ENCODE measurements at places on chromosomes 5 and 9.
A peak's percentile ranks its signal among the peaks of the same experiment; 100 is the strongest.

DNA sequence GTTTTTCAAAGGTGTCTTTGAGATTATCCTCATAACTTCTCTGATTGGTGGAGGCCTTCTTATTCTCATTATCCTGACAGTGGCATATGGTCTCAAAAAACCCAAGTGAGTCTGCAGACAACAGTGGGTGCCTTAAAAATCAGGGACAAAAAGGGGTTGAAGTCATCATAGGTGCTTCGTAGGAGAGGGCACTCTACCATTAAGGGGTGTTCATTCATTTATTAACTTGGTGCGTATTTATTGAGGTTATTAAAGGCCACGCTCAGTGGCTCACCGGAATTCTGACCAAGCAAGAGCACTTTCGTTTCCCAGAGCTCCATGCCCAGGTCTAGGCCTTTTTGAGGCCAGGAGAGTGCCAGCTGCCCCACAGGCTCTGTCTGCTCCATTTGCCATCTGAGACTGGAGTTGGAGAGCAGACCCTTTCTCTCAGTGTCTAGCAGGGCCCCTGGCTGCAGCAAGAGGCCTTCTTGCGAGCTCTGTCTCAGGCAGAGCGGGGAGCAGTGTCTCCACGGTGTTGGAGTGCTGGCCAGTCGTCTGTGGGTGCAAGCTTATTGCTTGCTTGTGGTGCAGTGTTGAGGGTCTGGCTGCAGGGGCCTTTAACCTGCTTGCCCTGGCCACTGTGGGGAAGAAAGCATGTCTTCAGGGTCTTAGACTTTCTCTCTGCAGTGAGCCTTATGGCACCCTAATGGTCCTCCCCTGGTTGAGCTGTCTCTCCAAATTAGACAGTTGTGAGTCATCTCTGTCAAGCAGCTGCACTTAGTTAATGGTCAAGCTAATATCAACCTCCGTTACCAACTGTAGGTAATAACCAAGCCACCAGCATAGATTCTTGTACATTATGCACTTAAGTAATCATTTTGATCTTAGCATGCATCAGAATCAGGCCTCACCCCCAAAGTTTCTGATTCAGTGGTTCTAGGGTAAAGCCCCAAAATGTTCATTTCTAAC is 62.6 kb downstream of the IL31RA start:
- no peak for ATAC-seq

GRCh38 chr9:32264170-32264864 is 120.1 kb upstream of the ACO1 start:
- no peak for ATAC-seq

DNA sequence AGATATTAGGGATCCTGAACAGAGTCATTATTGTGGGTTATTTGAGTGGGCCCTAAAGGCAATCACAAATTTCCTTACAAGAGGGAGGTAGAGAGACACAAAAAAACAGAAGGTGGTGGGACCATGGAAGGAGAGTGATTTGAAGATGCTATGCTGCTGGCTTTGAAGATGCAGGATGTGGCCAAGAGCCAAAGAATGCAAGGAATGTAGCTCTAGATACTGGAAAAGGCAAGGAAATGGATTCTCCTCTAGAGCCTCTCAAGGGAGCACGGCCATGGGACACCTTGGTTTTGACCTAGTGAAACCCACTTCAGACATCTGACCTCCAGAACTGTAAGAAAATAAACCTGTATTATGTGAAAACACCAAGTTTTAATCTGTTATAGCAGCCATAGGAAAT is 53.8 kb downstream of the TTC39B start:
- ATAC-seq, result peak; percentile 51

- peak; percentile 94 for ATAC-seq
Measured at GRCh38 chr9:137055385-137056364, 1.8 kb upstream of the ENTPD2 start.

DNA sequence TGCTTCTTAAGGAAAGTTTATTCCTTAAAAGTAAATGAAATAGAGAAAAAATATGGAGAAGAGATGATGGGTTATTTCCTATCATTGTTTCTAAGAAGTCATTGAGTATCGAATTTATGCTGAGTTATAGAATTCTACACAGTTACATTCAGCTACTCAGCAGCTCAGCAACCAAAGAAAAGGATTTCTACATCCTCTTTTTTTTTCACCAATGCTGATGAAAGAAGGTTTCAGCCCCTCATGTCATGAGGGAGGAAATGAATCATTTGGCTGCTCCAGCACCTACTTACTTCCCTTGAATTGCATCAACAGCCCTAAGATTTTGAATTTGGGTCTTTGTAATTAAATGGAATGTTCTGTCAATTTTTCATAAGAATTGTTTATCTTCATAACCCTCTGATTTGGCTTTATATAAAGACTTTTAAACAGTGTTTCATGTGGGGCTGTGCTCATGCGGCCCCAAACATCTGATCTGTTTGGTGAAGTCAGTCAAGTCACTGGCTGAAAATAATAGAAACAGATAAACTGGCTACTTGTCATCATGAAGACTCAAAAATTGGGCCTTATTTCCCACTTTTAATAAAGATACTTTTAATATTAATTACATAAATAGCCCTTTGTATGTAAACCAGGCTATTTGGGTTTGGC is 18.5 kb upstream of the SNX2 start:
- no peak for ATAC-seq

DNA sequence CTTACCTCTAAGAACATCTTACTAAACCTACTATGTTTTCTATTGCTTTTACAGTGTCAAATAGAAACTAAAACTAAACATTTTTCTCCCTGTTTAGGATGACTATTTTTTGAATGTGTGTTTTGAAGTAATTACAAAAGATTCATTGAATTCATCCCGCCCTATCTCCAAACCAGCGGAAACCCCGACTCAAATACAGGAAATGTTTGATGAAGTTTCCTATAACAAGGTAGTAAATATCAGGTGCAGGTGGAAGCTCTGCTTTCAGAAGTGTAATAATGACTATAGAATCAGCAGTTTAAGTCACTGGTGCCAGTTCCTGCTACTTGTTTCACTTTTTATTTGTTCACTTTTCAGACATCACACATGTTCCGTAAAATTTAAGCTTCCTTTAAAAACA is 20.0 kb downstream of the ERAP2 start:
- ATAC-seq, result no peak

DNA sequence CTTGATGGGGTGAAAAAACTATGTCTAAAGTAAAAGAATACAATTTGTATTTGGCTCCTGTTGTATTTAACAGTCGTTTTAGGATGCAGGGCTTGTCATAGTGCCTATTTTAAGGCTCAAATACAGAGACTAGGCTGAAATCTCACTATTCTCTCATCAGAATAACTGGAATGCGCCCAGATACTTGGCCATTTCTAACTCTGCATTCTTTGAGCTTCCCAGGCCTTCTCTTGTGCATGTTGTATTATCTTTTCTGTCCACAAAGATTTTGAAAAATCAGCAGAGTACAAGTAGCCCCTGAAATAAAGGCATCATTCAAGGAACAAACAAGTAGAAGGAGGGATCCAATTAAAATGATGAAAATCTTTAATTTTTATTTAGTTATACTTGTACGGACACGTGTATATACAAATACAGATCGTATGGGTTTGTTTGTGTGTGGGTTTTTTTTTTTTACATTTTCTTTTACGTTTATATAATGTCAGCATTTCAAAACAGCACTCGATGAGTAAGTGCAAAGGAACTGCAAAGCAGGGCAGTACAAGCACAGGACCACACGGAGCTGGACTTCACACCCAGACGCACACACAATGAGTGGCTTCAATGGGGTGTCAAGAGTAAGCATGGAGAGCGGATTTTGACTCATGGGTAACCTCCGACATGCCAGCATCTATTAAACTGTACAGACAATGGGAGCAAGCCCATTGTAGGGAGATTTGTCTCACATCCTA is 294.0 kb downstream of the EFNA5 start:
- no peak for ATAC-seq

DNA sequence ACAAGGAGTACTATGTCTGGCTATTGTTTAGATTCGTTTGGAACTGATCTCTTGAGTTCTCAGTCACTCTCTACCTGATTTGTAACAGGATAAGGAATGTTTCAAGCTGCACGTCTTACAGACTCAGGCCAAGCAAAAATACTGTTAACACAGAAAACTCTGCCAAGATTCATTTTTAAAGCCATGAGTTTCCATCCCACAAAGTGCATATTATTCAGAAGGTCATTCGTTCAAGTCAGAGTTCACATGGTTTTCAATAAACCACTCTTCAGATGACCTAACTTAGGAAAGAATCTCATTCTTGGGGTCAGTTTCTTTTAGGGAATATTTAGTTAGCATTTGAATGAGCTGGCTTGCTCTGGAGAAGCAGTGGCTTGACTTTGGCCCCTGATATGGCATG is 49.3 kb downstream of the F2R start:
- peak; percentile 81 for ATAC-seq

GRCh38 chr9:136222166-136222905 is 17.4 kb upstream of the LHX3 start:
- no peak for ATAC-seq

DNA sequence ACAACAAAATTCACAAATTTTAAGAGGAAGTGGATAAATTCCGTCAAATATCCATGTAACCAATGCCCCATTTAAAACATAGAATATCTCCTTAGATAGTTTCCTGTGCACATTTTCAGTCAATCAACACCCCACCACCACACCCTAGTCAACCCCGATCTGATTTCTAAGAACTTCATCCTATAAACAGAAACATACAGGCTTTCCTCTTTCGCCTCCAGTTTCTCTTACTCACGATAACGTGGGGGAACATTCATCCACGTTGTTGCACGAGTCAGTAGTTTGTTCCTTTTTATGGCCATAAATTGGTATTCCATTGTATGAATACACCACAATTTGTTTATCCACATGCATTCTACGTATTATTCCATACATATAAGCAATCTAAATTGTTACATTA is 35.6 kb upstream of the TRIO start:
- no peak for ATAC-seq

DNA sequence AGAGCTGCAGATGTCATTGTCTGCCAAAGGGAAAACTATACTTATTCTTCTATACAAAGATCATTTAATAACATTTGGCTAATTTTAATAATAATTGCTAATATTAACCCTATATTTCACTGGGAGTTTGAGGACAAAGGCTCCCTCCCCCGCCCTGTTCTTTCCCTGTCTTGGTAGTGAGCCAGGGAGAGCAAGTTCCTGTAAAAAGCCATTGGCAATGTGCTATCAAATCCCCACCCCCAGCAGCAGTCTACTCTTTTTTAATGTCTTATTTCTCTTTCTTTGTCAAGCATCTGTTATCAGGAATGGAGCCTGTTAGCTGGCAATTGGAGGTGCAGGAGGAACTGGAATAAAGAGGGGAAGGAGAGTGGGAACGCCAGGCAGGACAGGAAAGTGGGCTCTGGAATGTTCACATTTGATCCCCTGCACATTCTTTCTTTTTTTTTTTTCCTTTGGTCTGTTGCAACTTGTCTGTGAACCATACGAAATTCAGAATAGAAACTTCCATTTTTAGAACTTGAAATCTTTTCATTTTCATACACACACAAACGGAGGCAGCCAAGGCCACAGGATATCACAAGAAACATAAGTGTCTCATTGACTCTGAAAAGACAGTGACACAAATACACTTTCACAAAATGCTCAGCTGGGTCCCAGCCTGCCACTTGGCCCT is 664.8 kb upstream of the ZNF608 start:
- peak; percentile 10 for ATAC-seq

DNA sequence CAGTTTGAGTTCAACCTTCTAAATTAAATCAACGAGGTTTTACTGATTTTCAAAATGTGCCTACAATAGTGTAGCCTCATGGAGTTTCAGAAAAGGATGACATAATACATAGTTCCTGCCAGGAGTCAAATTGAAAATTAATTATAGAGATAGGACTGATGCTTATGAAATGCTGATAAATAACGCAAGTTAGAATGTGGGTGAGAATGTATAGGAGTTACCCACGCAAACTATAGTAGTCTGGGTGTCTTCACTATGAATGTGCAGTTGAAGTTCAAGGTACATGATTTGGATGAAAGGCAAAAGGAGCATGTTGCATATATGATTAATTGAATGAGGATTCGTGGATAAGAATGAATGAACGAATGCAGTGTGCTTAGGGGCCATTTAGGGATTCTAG is 95.7 kb downstream of the SV2C start:
- no peak for ATAC-seq

- ATAC-seq, result no peak
Measured at GRCh38 chr5:97131921-97132320, 10.5 kb downstream of the LIX1 start.

- ATAC-seq, result no peak
Measured at GRCh38 chr5:24385070-24385469, 259.7 kb downstream of the CDH10 start.

- no peak for ATAC-seq
Measured at GRCh38 chr9:120920806-120921178, 5.8 kb downstream of the TRAF1 start.

GRCh38 chr9:126720661-126721563 is 83.9 kb upstream of the ZBTB43 start:
- ATAC-seq, result no peak

GRCh38 chr9:18362166-18362565 is 111.8 kb upstream of the ADAMTSL1 start:
- no peak for ATAC-seq

- peak; percentile 87 for ATAC-seq
Measured at GRCh38 chr9:134661791-134662142, 20.2 kb downstream of the COL5A1 start.

DNA sequence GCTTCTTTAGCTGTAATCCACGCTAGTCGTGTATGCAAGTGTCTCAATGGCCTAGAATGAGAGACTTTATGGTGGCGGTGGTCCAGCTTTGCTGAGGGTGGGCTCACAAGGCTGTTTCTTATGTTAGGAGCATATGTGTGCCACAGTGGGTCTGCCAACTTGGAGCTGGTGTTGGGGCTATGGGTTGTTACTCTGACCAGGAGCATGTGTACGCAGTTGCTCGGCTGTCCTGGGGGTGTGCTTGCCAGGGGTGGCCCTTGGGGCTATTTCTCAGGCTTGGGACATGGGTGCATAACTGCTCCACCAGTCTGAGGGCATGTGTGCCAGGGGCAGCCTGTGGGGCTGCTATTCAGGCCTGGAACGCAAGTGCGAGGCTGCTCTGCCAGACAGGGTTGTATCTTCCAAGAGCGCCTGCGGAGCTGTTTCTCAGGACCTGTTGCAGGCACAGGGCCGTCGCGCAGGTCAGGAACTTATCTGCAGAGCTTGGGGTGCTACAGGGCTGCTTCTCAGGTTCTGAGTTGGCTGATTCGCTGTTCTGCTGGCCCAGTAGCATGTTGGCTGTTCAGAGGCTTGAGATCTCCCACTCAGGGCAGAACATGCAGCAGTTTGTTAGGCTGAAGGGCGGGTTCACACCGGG is 187.9 kb upstream of the TLX3 start:
- no peak for ATAC-seq

- peak; percentile 75 for ATAC-seq
Measured at GRCh38 chr5:78320401-78320800, 25.9 kb upstream of the AP3B1 start.

GRCh38 chr9:134284741-134285140 is 41.5 kb upstream of the RXRA start:
- ATAC-seq, result no peak

Data from SK-N-SH treated with all-trans-retinoic acid at 6 μM for 48 hours (cell line).